ENCODE measurements at places on chromosomes 4 and X.

- DNase-seq, result no peak
Observed at GRCh38 chrX:4268676-4269075, 555.2 kb upstream of the PRKX start.

- no peak for DNase-seq
Observed at GRCh38 chrX:77786365-77786680, 307 bp upstream of the ATRX start.

DNA sequence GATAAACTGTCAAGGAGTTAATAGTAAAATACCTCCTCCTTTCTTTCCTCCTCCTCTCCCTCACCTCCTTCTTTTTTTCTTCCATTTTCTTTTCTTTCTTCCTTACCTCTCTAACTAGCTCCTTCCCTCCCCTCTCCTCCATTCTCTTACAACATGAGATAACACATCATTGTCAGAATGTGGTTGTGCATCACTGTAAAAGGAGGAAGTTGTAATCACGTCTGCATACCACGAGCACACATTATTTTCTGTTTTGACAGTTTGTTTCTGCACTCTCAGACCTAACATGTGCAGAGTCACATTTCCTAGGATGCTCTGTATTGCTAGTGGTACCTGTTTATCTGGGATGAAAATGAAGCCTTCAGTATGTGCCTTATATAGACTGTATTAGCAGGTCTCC, 9.1 kb downstream of the SLIT2 start:
- no peak for DNase-seq

- DNase-seq, result no peak
Observed at GRCh38 chrX:40971736-40972135, 113.5 kb upstream of the USP9X start.

DNA sequence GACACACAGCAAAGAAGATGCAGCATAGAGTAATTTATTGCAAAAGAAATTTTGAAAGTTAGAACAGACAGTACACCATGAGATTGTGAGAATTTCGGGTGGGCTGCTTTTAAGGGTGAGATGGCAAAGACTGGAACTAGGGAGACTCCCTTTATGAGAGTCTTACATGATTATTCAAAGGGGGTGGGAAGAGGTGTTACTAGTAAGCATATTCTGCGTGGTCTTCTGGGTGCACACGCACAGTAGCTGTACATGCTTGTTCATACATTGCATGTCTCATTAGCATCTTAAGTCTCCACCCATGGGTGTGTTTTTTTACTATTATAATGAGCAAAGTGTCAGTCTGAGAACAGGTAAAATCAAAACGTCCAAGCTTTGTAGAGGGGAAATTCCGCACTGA, 49.4 kb upstream of the USP38 start:
- DNase-seq, result no peak

DNA sequence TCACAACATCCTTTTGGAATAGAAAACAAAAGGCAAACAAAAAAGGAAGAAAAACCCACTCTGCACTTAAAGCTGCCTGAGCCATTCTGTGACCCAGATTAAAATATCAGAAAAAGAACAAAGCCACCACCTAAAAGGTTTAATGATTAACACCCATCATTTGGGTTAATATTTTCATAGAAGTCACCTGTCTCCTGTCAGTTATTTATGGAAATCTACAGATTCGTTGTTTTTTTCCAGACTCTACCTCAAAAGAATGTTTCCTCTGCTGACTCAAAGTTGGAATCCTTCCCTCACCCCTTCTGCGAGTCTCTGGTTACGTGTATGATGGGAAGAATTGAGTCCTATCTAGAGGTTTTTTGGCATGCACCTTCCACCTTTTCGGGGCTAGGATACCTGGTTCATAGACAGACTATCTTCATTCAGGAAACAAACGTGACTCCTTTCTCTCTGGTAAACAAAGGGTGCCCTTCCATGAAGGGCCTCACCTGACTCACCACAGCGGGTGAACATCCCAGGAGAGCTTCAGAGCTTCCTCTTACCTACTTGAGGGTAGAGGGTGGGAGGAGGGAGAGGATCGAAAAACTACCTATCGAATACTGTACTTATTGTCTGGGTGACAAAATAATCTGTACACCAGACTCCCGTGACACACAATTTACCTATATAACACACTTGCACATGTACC, 19.6 kb upstream of the CA5B start:
- DNase-seq, result no peak

DNA sequence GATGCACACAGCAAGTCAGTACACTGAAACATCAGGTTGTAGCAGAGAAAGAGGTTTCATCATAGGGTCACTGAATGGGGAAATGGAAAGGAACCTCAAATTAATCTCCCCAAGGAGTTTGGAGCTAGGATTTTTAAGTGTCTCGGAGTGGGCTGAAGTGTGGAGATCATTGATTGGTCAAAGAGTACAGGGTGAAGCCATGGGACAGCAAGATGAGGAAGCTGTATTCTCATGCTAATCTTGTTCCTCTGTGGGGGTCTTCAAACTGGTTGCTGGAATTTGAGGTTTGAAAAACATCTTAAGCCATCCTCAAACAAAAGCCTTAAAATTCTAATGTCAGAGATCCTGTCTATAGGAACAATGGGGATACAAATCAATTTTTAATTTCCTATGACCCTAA, 78.8 kb upstream of the TEX13A start:
- DNase-seq, result no peak

DNA sequence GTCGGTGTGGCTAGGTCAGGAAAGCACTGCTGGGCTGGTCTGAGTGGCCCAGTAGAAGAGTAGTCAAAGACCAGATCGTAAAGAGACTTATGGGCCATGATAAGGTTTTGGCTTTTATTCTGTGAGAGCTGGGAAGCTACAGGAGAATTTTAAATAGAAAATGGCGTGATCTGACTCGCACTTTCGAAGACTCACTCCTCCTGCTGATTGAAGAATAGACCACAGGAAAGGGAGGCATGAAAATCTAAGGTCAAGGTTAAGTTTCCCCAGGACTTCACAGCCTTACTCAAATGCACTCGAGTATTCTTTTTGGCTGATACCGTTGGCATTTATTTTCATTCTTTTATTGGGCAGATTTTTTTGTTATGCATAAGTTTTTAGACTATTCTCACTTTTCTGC, 231.4 kb upstream of the ANKRD50 start:
- no peak for DNase-seq

DNA sequence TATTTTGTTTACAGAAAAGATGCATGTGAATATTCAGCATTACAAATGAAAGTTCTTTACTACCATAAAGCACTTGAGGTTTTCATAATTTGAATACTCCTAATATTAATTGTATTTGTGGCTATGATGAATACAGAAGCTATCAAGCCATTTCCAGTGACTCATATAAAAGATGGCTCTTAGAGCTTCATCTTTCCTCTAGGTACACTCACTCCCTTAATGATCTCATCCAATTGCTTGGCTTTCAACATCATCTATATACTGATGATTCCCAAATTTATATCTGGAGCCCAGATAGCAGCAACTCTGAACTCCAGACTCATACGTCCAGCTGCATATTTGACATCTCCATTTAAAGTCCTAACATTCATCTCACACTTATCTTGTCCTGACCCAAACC, 183.4 kb upstream of the FAM241A start:
- DNase-seq, result no peak

DNA sequence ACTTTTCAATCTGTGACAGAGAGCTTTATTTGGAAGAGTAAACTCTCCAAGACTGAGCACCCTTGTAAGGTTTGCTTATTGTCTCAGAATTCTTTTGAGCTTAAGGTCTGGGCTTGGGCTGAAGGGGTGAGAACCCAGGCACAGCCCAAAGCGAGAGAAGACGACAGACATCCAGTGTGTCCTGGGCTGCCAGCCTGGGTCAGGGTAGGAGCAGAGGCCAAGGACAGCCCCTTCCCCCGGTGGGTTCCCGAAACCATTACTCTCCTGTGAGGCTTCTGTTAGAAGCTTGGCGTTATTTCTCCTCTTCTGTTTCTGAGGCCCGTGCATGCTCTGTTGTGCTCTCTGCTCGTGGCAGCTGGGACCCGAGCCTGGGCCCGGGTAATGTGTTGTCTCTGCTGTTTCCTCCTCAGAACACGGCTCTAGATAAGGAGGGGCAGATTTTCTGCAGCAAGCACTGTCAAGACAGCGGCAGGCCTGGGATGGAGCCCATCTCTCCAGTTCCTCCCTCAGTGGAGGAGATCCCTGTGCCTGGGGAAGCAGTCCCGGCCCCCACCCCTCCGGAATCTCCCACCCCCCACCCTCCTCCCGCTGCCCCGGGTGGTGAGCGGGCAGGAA, 177.5 kb downstream of the DCLK2 start:
- DNase-seq, result no peak

GRCh38 chr4:55336138-55337034, 9.7 kb upstream of the SRD5A3 start:
- no peak for DNase-seq

- no peak for DNase-seq
Observed at GRCh38 chr4:134328741-134329140, 127.2 kb upstream of the PABPC4L start.

GRCh38 chr4:69126024-69126423, 29.8 kb downstream of the UGT2B7 start:
- no peak for DNase-seq

GRCh38 chr4:166363198-166363597, 490.2 kb downstream of the TLL1 start:
- no peak for DNase-seq

- DNase-seq, result no peak
Observed at GRCh38 chr4:90152024-90152423, 24.8 kb downstream of the CCSER1 start.

- no peak for DNase-seq
Observed at GRCh38 chr4:13920901-13921300, 293.4 kb upstream of the BOD1L1 start.

DNA sequence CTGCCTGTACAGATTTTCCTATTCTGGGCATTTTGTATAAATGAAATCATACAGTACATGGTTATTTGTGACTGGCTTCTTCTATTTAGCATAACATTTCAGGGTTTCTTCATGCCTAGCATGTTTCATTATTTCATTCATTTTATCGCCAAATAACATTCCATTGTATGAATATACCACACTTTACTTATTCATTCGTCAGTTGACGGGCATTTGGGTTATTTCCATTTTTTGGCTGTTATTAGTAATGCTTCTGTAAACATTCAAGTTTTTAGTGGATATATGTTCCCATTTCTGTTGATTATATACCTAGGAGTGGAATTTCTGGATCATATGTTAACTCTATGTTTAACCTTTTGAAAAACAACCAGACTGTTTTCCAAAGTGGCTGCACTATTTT, 47.5 kb downstream of the INTS12 start:
- DNase-seq, result no peak

DNA sequence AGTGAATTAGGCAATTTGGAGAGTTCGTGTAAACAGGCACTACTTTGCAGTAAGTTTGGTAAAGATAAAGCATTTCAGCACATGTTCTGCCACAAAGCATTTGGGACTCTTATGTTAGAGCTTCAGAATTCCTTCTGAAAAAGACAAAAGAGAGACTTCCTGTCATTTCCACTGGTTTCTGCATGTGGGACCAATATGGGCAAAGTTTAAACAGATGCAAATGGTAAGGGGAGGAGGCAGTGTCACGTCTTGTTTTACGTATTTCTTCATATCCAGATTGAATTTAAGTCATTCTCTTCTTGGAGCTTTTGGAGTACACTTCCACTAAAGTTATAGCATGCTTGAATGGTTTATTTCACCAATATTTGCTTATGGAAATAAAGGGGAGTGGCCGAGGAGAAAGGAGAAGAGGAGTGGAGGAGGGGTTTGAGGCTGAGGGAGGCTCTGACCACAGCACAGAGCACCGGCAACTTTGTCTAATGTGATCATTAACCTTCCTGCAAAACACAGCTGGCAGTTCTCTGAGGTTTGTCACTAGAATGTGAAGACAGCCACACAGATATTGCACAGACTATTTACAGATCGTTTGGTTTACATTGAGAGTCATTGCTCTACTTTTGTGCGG, at the start of gene APELA:
APELA (plus strand) TSS at position 479 of the 625 bp plus-strand sequence. CDS start 154 bp downstream, outside the sequence.
- no peak for DNase-seq

DNA sequence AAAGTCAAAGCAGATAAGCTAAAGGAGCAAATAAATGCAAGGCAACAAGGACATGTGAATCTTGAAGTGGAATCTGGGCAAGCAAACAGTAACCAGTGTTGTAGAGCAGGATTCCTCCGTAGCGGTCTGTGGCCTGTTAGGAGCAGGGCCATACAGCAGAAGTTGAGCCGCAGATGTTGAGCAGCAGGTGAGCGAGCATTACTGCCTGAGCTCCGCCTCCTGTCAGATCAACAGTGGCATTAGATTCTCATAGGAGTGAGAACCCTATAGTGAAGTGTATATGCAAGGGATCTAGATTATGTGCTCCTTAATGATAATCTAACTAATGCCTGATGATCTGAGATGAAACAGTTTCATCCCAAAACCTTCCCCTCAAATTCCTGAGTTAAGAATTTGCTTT, 550.7 kb downstream of the ADGRL3 start:
- DNase-seq, result no peak

GRCh38 chr4:15898902-15899301, 39.6 kb downstream of the FGFBP1 start:
- DNase-seq, result no peak

DNA sequence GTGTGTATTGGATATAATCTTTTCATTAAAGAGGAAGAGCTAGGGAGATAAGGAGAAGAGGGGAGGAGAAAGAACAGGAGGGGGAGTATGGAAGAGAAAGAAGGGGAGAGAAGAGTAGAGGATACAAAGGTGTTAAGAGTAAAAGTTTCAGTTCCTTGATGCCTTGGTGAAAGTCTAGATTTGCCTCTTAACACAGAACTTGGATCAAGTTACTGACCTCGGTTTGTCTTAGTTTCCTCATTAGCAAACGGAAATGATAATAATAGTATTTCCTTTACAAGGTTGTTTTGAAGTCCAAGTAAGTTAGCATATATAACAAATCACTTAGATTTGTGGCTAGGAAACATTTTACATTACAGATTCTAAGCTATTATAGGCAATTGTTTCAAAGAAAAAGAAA, 287.1 kb downstream of the PPARGC1A start:
- no peak for DNase-seq

DNA sequence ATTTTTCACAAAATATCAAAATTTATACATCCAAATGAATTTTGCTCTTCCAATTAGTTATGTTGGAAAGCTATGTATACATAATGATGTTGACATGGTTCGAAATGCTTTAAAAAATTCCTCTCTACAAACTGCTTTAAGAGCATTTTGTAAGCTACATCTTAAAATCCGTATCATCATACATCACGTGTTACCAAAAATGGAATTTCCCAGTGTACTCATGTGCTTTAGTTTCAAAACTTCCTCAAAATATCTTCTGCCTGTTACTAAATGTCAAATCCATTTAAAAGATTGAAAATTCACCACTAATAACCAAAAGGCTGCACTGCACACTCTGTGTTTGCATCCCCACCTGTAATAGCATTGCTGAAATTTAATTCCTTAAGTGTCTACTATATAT, 87.9 kb downstream of the WDFY3 start:
- no peak for DNase-seq

Measured in stimulated activated CD4-positive, alpha-beta T cell treated with anti-CD3 and anti-CD28 coated beads, Interleukin-15, amount 100 ng/mL, for 1 hour (primary cell).